Fibroblast of upper back skin (primary cell): ENCODE measurements at places on chromosomes 11 and 22.

- peak; percentile 98 for DNase-seq
Observed at GRCh38 chr11:86696004-86696403, 23.6 kb upstream of the ME3 start.

DNA sequence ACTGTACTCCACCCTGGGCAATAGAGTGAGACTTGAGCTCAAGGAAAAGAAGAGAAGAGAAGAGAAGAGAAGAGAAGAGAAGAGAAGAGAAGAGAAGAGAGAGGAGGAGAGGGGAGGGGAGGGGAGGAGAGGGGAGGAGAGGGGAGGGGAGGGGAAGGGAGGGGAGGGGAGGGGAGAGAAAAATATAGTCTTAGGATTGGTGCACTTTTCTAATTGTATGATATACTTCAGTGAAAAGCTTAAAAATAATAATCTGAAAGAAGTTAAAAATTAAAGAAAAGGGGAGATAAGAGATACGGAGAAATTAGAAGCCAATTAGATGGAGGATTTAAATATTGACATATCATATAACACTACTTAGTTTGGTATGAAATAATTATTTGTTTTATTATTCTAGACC is 19.3 kb downstream of the OR52A5 start:
- no peak for DNase-seq

GRCh38 chr11:102874852-102875251 is at the start of gene MMP12:
MMP12 (minus strand) TSS chr11:102874982; CDS start chr11:102874937, 45 bp downstream.
- no peak for DNase-seq

DNA sequence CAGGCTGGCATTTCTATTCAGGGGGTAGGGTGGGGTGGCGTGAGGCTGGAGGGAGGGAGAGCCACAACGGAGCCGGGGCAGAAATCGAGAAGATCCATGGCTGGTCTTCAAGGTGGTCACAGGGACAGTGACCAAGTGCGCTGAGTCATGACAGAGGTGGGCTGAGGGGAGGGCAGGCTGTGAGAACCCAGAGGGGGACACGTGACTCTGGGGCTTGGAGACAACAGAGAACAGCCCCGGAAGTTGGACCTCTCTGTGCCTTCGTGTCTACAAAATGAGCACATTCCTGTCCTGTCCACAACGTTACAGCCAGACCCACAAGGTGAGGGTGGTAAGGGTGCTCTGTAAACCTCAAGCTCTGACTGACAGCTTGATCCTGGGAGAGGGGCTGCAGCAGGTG is 35.1 kb upstream of the ARFGAP3 start:
- no peak for DNase-seq

GRCh38 chr11:8706673-8707432 is 24.3 kb downstream of the RPL27A start:
- no peak for DNase-seq
